DMS79 treated with DMSO at 0.1 percent for 48 hours (cell line): ENCODE measurements at places on chromosomes 7 and 10.

GRCh38 chr10:47244560-47245500 is 55.2 kb upstream of the GDF10 start:
- DNase-seq, result no peak

DNA sequence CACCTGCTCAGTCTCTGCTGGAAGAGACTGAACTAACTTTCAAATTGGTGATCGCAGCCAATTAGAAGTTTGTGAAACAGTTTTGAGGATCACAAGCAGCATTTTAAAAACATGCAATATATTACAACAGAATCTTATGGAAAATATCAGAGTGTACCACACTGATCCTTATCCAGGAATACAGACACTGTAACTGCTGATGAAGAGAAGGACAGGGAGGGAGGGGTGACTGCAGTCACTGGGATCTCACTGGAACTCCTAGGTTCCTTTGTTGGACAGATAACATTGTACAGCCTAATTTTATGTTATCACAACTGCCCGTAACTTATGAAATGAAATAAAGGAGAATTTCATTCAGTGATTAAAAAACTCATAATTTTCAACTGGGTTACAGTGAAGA is 6.8 kb upstream of the UBN2 start:
- no peak for DNase-seq

DNA sequence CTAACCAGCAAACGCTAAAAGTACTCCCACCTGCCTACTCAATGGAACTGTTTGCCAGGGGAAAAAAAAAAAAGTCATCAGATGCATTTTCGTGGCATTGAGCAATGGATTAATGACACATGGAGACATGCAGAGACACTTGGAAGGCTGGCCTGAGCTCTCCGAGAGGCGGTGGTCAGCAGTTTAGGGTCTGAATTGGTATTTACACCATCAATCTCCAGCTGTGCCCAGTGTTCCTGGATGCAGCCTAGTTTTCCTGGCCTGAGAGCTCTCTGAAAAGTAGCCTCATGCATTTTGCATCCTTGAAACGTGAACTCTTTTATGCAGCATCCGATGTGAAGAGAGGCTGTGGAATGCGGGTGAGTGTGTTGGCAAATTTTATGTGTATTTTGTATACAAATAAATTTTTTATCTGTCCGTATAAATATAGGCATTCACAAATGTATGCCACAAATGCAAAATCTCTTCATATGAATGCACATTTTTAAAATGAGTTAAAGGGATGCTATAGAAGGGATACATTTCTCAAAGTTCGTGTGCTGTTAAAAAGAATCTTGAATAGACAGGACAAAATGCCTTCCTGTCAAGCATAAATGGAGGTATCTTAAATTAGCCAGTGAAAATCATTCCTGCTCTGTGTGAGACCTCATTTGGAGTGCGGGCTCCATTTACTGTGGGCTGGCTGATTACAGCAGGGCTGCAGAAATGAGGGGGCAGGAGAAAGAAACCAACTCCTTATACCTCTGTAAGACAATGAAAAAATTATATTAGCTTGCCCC is 137.7 kb upstream of the PFKP start:
- no peak for DNase-seq

- peak; percentile 45 for DNase-seq
These were observed 6.7 kb downstream of the SKIDA1 start for GRCh38 chr10:21518641-21519396.

DNA sequence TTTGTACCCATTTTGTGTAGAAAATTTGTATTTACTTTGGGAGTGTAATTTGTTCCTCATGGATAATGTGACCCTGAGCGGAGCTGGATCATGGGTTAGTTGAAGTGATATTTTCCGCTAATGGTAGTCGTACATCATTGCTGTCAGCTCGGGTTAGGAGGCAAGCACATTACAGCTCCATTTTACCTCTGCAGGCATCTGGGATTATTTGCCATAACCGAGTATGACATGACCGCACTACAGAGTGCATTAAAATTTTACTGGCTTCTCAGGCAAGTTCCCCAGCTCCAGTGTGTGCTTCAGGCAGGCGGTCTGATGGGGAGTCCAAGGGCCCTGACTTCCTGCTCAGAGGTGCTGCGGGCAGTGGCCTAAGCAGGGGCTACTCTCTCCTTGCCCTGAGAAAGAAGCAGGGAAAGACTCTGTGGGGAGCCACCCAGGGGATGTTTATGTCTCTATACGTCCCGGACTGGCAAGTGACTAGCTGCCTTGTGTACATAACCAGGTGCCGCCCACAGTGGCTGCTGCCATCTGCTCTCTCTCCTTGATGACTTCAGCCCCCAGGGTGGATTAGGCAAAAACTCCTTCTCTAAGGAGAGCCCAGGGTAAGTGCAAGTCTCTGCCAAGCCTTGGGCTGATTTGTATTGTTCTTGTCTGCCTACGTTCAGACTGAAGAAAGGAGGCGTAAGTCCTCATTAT is 685.3 kb upstream of the GALNT17 start:
- DNase-seq, result peak; percentile 16

DNA sequence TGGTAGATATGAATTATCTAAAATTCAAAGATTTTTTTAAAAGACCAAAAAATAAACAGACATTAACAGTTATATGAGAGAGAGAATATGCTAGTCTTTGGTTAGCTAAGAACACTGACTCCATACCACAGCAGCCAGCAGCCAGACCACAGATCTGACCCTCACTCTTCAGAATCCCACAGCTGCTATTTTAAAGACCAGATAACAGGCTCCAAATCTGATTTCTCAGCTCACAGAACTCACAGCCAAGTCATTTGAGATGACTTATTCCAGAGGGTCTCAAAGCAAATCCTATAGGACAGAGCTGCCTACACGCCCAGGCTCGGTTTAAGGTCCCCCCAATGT is 20.4 kb downstream of the NUDCD3 start:
- no peak for DNase-seq

DNA sequence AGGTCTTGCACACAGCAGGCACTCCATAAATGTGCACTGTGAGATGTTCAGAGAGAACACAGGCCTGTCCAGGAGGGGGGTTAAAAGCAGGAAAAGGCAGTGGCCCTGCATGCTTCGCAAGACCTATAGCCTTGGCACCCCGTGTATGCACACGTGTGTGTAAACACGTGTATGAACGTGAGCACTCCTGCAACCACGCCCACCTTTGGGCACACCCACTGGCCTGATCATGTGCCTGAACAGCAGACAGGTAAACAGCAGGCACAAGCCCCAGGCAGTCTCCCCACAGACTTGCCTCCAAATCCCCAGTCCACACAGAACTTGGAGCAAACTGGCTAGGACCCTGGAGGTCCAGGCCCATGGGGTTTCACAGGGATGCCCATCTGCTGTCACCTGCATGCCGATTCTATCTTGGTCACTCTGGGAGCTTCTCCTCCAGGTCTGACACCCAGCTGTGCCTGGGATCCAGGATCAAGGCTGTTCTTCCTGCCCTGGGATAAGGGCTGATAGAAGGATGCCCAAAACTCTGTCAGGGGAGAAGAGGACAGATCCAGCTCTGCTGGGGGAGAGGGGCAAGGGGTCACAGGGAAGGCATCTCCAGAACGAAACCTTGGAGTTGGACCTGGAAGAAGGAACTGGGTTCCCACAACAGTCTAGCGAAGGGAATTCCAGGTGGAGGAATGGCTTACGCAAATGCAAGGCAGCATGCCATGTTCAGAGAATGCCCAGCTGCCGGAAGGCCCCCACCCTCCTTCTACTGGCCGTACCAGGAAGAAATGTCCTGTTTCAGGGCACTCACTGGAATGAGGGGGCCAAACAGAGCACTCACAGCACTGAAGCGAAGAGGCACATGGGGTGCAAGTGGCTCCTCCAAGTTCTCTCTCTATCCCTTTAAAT is 14.3 kb upstream of the ZMIZ1 start:
- no peak for DNase-seq

DNA sequence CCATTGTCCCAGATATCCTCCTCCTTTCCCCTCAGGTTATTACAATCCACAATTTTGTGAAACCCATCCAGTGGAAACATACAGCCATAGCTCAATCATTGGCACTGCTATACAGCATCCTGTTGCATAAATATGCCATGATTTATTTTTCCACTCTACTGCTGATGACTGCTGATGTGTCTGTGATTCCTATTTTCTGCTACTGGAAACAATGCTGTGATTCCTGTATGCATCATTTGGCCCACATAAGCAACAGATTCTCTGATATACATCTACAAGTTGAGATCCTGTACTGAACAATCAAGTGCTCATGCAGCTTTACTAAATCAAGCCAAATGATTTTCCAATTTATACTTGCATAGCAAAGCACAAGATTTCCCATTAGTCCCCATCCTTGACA is 39.6 kb downstream of the CUL2 start:
- DNase-seq, result no peak
